Activated naive CD4-positive, alpha-beta T cell (primary cell): ENCODE measurements at places on chromosomes 2 and 18.

DNA sequence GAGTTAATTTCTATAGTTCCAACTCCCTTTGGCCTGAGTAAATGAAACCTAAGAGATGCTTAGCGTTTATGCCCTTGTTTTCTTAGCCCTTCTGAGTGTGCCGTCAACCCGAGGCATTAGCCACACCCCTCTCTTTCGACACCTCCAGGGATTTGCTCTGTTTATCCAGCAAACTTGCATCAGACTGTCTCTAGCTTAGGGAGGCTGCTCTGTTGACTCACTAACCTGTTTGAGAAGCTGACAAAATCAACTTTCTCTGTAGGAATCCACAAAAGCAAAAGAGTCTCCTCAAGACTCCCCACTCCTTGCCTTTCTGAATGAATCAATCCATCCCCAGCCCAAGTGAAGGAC lies 317.6 kb downstream of the TNS1 start:
- DNase-seq: no peak

DNA sequence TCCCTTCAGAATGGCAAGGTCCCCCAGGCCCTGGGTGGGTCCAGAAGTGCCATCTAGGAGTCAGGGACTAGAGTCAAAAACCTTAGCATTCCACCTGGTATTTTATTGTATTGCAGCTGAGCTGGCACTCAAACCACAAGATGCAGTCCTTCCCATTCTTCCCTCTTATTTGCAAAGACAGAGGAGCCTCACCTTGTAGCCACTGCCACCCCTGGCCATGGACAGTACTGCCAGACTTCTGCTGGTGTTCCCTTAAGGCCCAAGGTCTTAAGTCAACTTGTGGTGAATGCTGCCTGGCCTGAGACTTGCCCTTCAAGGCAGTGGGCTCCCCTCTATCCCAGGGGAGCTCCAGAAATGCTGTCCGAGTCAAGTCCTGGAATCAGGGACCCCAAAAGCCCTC lies 6.9 kb downstream of the UGT1A10 start:
- no peak for DNase-seq

GRCh38 chr2:232330068-232330999 lies 48.2 kb upstream of the ALPP start:
- DNase-seq: no peak

DNA sequence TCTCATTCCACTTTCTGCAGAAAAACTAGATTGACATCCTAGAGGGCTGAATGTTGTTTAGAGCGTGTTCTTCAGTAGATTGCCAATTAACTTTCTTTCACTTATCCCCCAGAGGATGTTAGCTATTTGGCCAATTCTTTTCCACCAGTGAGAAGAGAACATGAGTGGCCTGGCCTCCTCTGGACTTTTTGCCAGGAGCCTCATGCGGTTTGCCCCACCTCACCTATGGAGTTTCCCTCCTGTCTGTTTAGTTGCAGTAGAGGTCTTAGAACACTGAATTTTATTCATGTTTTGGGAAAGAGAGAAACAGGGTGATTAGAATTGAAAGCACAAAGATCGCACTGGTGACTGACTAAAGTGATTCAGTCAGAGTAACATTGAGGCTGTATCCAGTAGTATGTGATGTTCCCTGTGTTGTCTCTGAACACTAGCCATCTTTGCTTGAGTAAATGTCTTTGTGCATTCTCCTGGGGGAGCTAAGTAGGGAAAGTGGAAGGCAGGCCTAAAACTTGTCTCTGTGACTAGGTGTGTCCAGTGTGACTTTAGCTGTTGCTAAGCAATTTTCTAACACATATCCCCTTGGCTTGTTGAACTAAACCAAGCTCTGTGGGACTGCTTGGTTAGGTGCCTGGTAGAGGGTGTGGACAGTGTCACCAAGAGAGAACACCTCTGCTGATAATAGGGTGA lies 34.0 kb downstream of the UGP2 start:
- no peak for DNase-seq

GRCh38 chr18:39591649-39592048 lies 2026.1 kb upstream of the CELF4 start:
- DNase-seq: no peak

GRCh38 chr2:9949239-9949991 lies 2.1 kb upstream of the GRHL1 start:
- no peak for DNase-seq

GRCh38 chr2:200348897-200349563 lies 42.5 kb downstream of the SPATS2L start:
- DNase-seq: no peak

DNA sequence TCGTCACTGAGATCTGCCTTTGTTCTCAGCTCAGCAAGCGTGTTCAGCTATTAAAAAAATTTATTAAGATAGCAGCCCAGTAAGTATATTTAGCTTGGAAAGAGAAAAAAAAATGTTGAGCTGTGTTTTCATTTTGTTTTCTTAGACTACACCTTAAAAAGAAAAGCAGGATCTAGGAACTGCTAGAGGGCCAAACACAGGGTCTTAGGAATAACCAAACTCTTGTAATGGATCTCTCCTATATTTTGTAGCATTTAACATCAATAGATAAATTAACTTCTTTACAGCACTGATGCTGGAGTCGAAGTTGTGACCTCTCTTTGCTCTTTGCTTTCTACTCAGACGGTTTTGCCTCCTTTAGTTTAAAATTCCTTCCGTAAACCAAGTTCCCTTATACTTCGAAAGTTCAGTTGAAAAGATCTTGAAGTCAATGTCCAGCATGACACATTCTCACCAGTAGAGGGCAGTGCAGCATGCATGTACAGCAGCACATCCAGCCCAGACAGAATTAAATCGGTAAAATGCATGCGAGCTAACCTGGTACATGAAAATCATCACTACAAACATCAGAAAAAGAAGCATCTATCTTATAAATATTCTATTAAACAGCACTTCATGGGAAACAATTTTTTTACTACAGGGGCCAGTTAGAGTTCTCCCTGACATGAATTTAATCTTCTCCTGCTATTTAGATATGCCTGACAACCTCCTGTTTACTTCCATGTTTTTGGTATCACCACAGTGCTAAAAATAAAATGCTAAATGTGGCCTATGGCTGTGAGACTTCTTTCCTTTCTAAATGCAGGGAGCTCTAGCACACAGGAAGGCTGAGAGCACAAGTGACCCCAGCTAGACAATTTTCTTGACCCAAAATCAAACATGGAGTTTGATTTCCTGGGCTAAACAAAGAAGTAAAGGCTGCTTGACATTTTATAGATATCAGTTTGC lies 48.2 kb upstream of the MAP3K20 start:
- peak; percentile 40 for DNase-seq

- no peak for DNase-seq
Measured at GRCh38 chr2:205280596-205281236, 401.6 kb upstream of the NRP2 start.

DNA sequence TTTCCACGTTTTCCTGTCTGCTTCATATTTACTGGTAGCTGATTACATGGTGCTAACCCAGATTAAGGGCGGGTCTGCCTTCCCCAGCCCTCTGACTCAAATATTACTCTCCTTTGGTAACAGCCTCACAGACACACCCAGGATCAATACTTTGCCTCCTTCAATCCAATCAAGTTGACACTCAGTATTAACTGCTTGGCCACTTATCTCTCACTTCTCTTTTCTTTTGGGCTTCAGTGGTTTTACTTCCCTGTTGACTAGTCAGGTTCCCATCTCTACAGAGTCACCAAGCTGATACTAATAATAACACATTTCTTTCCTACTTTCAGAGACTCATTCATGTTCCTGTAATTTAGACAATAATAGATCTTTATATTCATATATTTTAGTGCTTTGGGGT lies 302.2 kb upstream of the MAP2 start:
- DNase-seq: no peak

GRCh38 chr18:36600548-36600947 lies 228.3 kb downstream of the TPGS2 start:
- DNase-seq: no peak

- DNase-seq: no peak
Measured at GRCh38 chr18:38898167-38898566, 1332.6 kb upstream of the CELF4 start.

- DNase-seq: no peak
Measured at GRCh38 chr2:156352911-156353310, 20.4 kb upstream of the NR4A2 start.

GRCh38 chr2:241224851-241225438 lies 36.5 kb downstream of the ANO7 start:
- no peak for DNase-seq

DNA sequence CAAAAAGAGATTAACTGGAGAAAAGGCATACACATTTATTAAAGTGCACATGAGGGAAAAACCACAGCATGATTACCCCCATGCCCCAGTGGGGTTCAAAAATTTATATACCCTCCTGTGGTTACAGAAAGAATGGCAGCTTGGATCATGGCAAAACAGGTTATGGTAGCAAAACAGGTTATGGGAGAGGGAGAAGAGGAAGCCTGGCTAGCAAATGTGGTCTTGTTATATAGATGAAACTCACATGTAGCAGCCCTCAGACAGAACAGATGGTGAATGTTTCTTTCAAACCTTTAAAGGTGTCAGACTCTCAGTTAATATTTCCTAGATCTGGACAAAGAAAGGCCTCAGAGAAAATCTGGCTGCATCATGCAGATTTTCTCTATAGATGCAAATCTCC lies 178.2 kb upstream of the ZC3H15 start:
- no peak for DNase-seq

DNA sequence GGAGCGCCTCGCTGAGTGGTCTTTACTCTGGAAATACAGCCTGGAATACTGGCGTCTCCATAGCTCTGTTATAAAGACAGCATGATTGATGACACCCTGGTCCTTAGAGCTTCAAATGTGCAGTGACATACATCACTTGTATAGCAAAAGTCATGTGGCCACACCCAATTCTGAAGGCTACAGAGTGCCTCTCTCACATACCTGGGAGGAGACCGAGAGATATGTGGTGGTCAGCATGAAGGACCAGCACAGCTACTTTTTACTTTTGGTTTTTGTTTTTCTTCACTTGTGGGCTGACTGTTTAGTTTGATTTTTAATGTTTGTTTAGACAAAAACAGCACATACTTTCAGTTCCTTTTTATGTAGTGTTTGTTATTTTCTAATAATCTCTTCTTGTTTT lies 938.5 kb upstream of the SOX11 start:
- DNase-seq: no peak

DNA sequence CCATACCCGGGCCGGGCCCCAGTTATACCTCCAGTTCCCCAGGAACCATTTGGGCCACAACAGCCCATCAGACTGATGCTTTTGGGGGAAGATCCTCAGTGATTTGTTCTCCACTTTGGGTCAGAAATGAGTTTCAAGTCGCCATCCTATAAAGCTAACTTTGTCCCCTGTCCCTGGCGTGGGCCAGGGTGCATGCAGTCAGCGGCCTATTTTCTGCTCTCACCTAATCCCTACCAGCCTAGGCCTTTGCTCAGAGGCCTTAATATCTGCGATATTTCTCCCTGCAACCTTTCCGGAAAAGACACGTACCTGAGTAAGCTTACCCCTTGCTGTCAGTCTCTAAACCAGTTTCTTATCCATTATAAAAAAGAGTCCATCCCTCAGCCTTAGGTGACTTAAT lies 7.2 kb downstream of the DNMT3A start:
- DNase-seq: no peak

GRCh38 chr2:12719400-12720277 lies 2.9 kb downstream of the TRIB2 start:
- no peak for DNase-seq

DNA sequence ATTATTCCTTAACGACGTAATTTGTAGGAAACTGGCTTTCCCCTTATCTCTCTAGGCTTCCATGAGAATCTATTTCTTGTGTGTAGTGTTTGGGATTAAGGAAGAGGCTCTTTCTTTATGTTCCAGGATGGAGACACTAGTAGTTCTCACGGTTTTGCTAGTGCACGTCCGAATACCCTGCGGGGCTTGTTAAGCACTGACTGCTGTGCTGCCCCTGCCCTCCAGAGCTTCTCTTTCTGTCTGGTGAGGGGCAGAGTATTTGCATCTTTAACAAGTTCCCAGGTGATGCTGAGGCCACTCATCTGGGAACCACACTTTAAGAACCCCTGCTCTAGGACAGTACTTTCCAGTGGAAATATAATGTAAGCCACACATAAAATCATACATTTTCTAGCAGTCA lies 76.4 kb downstream of the SPATS2L start:
- DNase-seq: no peak

DNA sequence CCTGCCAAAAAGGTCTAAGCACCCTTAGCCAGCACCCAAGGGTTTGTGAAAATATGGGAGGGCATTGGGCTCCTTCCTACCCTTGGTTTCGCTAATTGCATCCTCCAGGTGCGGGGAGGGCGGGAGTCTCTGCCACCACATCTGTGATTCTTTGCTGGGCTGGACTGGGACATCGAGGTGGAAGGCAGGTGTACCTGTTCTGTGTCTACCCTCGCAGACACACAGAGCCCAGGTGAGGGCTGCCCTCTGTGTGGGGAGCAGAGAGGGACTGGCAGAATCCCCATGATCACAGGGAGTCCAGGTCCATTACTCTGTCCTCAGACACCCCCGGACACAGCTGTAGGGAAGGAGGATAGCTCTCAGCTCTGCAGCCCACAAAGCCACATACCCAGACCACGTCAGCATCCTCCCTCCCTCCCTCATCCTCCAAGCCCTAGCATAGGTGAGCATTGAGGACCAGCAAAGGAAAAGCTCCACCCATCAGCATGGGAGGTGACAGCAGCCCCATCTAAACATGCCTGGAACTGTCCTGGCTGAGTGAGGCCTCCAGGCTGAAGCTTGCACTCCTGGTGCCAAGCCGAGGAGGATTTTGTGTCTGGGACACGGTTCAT lies 49.8 kb downstream of the PLB1 start:
- no peak for DNase-seq

GRCh38 chr2:42163444-42164045 lies 5.6 kb upstream of the EML4 start:
- DNase-seq: no peak

GRCh38 chr18:8767340-8767739 lies 62.0 kb downstream of the MTCL1 start:
- DNase-seq: no peak

GRCh38 chr18:31399306-31400032 lies 22.9 kb downstream of the DSG4 start:
- no peak for DNase-seq
